HuH-7 (cell line): ENCODE measurements at places on chromosomes 3 and 15.

DNA sequence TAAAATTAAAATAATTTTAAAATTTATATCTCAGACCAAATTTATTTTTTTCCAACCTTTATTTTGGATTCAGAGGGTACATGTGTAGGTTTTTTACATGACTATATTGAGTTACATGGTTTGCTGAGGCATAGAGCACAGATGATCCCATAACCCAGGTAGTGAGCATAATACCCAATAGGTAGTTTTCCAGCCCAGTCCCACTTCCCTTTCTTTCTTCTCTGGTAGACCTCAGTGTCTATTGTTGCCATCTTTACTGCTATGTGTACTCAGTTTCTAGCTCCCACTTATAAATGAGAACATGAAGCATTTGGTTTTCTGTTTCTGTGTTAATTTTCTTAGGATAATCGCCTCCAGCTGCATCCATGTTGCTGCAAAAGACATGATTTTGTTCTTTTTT lies 338.1 kb downstream of the EFHB start:
- DNase-seq: no peak

DNA sequence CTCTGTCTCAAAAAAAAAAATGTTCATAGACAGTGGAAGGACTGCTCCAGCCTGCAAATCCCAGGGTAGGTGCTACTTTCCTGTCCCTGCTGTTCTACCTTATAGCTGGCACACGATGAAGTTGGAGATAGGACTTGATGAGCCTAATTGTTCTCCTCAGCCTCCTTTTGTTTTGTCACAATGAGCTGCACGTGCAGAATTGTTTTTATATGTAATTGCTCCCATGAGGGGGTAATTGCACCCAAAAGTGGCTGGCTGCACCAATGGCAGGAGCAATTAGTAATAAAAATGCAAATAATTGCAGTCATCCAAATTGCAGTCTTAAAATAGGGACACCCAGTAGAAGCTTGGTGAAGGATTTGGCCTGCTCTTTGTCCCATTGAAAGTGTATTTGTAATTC lies 63.0 kb upstream of the PFN2 start:
- DNase-seq: no peak

DNA sequence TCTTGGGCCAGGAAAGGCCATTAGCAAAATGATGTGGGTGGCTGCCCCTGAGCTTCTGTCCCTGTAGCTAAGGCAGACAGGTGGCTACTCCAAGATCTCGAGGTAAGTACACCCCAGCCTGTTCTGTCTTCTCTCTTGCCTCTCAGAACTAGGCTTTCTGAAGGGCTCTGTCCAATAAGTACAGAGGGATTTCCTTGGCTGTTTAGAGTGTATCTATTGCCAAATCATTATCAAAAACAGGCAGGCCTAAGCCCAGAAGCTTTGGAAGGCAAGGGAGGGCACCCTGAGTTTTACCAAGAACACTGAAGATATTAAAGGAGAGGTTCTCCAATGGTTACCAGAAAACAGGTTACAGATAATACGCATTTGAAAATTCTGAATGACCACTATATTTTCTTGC lies 156.6 kb downstream of the MYRIP start:
- no peak for DNase-seq

DNA sequence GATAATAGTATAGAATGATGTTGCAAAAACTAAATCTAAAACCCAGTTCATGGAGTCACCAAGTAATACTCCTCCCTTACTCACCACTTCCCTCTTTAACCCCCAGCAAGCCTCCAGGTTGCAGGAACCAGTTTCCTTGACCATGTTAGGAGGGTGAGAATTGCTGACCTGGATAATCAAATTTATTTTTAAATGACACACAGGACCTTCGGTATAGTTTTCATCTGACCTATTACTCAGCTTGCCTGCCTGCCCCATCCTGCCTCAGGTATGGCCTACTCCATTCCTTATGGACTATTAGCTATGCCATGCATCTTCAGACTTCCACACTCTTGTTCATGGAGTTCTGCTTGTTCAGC lies 883 bp downstream of the RTP4 start:
- DNase-seq: no peak

- DNase-seq: no peak
These were observed 26.7 kb upstream of the DPPA4 start for GRCh38 chr3:109364088-109364487.

DNA sequence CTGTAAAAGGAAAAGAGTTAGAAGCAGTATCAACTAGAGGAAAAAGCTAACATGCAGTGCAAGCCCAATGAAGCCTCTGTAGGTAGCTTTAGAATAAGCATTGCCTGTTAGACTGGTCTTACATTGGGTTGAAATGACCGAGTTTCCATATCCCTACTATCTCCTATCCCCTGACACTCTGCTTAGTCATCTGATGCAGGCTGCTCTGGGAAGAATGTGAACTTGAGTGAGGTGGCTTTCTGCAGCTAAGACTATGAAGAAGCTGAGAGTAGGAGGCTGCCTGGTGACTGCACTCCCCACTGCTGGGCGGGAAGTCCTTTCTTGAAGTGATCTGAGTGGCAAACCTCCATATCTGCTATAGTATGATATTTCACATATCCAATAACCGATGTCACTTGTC lies 64.7 kb downstream of the OXSM start:
- no peak for DNase-seq

DNA sequence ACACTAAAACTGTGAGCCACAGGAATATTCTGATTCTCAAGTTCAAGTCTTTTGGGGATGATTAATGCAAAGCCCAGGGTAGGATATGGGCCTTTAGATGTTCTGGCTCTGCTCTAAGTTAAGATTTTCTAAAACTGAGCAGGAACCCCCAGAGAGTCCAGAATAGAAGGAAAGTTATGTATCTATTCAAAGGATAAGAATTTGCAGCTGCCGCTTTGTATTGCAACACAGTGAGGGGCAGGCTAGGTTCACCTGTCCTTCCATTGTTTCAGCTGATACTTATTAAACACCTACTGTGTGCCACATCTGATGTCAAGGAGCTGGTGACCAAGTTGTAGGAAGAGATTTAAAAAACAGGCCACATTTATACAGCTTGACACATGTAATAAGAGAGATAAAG lies 290.4 kb downstream of the MAGI1 start:
- no peak for DNase-seq

DNA sequence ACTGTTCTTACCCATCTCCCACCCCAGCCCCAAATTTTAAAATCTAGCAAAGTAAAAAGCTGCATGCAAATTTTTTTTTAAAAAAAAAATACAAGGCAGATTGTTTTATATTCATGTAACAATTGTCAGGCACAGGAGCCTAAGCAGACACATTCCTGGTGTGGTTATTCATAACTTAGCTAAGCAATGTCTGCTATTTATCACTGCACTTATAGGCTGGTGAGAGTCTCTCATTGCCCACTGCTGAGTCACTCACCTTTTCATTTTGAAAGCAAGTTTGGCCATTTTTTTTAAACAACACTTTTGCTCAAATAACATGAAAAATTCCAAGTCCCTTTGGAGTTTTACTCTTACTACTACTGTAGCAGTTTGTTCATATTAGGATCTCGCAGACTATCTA lies 413.9 kb downstream of the RBMS3 start:
- DNase-seq: peak; percentile 51

DNA sequence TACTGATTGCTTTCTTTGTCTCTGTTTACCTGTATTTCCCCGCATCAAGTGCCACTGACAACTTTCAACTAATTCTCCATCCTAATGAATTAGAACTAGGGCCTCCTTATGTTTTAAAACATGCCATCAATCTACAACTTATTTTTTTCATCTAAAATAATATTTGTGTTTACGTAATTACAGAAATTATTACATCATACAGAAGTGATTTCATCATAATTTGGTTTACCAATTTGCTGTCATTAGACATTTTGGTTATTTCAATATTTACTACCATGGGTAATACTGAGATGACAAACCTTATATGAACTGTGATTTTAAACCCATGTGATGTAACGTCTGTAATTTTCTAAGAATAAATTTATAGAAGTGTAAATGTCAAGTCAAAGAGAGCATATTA lies 468.0 kb upstream of the IL12A start:
- no peak for DNase-seq

DNA sequence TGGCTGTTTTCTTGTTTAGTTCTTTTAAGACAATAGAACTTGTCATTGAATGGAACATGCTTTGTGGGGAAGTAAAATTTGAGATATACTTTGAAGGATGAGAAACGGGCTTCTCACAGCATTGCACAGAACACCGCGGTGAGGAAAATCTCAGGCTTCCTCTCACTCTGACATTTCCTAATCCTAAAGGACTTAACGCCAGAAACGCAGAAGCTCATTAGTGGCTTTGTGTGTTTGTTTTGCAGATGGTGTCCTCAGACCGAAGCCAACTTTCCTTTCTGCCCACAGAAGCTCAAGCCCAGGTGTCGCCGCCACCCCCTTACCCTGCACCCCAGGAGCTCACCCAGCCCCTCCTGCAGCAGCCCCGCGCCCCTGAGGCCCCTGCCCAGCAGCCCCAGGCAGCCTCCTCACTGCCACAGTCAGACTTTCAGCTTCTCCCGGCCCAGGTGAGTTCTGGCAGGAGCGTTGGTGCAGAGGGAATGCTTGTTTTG lies 78.9 kb upstream of the BLM start:
- no peak for DNase-seq

DNA sequence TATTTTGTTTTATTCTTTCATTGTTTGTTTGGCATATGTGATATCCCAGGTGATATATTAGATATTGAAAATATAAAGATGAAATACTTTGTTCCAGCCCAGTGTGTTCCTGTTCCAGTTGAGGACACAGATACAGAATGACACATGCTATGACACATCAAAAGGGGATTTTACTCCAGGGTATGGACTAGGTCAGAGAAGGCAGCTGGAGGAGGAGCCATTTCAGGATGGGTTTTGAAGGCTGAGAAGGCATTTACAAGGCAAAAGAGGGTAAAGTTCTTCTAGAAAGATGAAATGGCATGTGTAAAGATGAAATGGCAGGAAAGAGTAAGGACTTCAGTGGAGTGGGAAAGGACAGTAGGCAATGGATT lies 163.8 kb downstream of the ZIC1 start:
- DNase-seq: no peak

DNA sequence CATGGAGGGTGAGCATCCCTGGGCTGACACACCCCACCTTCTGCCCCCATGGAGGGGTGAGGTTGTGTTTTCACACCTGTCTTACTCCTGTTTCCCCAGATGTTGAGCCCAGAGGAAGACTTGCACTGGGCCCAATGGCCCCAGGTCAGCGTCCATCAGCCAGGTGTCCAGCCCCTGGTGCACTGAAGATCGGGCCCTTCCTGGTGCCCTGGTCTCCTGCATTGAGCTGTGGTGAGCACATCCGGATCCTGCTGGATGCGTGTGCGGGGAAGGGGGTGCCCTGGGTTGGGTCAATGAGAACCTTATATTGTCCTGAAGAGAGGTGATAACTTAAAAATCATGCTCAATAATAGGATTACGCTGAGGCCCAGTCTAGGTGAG lies 227.3 kb downstream of the SNRPN start:
- DNase-seq: no peak

GRCh38 chr15:90665288-90666134 lies 51.6 kb upstream of the BLM start:
- peak; percentile 86 for DNase-seq

DNA sequence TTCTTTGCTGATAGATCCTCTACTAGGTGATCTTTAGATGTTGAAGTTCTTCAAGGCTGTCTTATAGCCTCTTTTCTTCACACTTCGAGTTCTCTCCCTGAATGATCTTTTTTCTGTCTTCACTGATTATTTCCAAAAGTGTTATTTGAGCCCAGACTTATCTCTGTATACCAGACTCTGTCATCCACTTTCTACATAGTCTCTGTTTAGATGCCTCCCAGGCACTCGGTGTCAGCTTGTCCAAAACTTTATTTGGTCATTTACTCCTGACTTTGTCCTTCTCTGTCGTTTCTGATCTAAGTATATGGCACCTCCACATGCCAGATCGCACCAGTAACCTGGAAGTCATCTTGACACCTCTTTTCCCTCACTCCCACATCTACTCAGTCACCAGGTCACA lies 27.6 kb downstream of the KLHL18 start:
- no peak for DNase-seq

GRCh38 chr3:14347110-14347509 lies 55.3 kb upstream of the SLC6A6 start:
- no peak for DNase-seq

GRCh38 chr15:72169921-72170611 lies 27.5 kb downstream of the GRAMD2A start:
- DNase-seq: no peak

DNA sequence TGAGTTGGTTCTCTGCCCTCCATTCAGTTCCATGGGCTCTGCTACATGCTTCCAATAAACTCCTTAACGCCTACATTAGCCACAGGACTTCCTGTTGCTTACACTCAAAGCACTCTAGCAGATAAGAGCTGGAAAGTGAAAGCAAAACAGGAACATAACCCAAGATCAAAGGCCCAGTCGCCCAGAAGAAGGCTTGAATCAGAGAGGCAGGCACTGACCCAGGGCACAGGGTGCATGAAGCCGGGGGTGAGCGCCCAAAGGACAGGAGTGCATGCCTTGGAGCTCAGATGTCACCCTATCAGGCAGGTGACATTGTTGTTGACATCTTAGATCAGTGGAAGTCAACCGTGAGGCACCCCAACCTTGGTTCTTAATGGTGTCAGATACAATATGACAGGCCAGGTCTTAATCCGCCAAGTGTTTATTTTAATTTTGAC lies 235.1 kb downstream of the UACA start:
- peak; percentile 51 for DNase-seq

GRCh38 chr3:184815046-184815930 lies 3.3 kb downstream of the VPS8 start:
- DNase-seq: no peak

- DNase-seq: no peak
These were observed 4.6 kb downstream of the PRR23E start for GRCh38 chr3:127197300-127198189.
